ENCODE measurements at places on chromosomes 4 and X.

DNA sequence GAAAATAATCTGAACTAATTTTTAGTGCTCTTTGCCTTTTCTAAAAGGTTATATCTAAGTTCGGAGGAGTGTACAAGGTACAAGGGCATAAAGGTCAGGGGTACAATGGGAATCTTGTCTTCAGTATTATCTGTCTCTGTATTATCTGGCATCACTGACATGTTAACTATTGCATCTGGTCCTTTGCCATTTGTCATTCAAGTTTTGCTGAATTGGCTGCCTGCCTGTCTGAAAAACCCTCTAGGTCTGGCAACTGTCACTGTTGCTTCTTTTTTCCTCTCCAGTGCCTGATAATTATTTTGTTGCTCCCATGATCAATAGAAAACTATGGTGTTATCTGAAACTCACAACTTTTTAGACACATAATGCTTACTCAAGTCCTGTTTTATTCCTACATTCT is 112.5 kb upstream of the STK26 start:
- DNase-seq: no peak

GRCh38 chr4:110926841-110927400 is 304.0 kb upstream of the PITX2 start:
- no peak for DNase-seq

DNA sequence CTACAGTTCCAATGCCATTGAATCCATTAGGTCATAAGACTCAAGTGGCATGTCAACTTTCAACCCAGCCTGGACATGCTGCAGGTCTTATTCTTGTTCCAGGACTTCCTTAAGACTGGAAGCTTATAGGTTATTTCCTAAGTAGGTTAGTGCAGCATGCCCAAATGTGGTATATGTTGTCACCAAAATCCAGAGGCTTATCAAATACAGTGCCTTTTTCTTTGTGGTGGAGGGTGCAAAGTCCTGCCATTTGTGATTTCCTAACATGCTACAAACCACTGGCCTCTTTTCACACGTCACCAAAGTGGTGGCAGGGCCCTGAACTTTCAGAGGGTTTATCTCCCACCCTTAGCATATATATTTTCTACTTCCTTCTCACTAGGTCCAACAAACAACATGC is 9.7 kb upstream of the TMEM184C start:
- no peak for DNase-seq

- no peak for DNase-seq
These were observed 6.4 kb upstream of the BGN start for GRCh38 chrX:153488231-153488914.

DNA sequence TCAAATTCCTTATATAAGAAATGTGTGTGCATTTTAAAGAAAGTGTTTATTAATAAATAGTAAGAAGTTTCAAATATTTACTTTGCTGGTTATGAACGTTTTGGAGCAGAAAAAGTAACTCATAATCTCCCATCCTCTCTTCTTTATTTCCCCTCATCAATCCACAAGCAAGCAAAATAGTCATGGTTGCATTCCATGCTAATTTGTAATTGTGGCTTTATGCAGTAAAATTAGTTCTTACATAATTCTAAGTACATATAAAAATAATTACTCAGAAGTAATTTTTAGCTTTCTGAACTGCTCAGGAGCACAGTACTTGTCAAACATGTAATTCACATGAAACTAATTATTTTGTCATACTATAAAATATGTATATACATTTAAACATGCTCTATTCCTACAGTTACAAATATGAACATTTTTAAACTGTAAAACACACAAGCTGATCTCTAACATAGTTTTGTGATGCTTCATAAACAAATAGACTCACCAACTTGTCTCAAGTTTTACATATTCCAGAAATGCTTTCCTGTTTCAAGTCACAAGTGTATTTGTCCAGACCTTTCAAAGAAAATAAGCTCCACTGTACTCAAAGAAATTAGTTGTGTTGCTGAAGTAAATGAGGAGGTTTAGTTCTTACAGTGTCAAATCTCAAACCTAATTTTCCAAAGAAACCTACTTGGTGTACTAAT is 218.9 kb downstream of the PABPC4L start:
- DNase-seq: no peak

- DNase-seq: no peak
These were observed 78.2 kb upstream of the TET2 start for GRCh38 chr4:105068516-105068915.

DNA sequence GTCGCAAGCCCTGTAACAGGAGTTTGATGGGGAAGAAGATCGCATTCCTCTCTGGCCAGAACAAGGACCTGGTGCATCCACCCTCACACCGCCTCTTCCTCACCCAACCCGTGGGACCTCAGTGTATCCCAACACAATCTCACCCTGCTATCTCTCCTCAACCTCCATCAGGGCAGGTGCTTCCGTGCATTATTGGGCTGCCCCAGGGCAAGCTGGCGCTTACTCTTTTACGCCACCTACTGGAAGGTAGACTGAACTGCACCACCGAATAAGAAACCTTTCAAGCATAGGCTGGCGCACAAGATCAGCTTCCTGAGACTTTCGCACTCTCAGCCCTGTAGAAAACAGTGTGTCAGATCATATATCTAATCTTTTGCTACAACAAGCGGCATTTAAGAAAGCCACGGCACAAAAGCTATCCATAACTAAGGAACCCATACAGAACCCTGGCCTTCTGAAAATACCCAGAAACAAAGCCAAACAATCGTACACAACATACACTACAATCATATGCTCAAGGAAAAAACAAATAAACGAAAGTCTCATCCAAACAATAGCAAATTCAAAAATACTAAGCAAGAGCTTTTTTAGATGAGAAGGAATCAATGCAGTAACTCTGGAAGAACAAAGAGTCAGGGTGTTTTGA is 209.3 kb downstream of the UGT8 start:
- no peak for DNase-seq

GRCh38 chrX:118763489-118763888 is 36.1 kb downstream of the IL13RA1 start:
- DNase-seq: no peak

- no peak for DNase-seq
These were observed 37.5 kb downstream of the FGFBP1 start for GRCh38 chr4:15901007-15901406.

DNA sequence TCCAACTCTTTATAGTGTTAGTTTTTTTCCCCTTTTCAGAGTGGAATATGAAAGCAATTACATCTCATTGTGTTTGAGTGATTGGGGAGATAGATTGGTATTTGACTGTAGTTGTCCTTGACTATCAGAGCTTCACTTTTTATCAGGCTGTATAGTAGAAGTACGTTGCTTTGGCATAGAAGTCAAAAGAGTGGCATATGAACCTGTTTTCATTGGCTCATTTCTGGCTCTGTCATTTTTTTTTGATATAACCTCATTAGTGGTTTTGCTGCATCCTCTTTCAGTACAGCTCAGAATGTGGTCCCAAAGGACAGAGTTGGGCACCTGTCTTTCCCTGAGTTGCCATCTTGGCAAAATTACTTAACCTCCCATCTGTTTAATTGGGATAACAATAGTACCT is 1.4 kb downstream of the TMA16 start:
- DNase-seq: no peak

DNA sequence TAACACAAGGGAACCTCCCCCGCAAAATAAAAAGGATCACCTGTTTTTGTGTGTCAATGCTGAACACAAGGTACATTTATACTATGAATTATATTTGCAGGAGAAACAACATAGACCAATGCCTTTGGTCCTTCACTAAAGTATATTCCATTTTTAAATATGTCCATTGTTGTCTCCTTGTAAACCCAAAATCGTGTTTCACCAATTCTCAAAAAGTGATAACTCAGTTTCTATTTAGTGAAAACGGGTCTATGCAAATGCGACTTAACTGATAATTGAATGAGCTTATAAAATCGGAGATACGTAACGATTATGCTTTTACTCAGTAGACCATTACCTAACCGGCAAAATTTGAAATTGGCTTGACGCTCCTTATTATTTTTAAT is 2.1 kb downstream of the BRWD3 start:
- no peak for DNase-seq

GRCh38 chr4:159052315-159052714 is 50.6 kb upstream of the RAPGEF2 start:
- DNase-seq: no peak

DNA sequence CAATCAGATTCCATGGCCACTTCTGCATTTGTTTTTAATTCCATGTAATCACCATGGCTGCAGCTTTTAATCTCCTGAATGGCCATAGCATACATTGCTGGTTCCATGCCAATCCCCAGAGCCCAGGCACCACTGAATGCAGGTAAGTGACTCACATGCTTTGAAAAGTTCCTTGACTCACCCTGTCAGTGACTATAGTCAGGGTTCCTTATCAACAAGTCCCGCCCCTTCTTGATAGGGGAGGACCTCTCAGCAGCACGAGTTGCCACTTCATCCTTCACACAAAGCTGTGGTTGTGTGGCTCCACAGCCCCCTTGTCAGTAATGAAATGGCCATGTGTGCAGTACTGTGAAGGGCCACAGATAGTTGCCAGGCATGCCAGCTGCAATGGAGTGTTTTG is 516.6 kb downstream of the PPARGC1A start:
- no peak for DNase-seq

GRCh38 chr4:94454405-94454804 is 2.7 kb downstream of the PDLIM5 start:
- DNase-seq: no peak

DNA sequence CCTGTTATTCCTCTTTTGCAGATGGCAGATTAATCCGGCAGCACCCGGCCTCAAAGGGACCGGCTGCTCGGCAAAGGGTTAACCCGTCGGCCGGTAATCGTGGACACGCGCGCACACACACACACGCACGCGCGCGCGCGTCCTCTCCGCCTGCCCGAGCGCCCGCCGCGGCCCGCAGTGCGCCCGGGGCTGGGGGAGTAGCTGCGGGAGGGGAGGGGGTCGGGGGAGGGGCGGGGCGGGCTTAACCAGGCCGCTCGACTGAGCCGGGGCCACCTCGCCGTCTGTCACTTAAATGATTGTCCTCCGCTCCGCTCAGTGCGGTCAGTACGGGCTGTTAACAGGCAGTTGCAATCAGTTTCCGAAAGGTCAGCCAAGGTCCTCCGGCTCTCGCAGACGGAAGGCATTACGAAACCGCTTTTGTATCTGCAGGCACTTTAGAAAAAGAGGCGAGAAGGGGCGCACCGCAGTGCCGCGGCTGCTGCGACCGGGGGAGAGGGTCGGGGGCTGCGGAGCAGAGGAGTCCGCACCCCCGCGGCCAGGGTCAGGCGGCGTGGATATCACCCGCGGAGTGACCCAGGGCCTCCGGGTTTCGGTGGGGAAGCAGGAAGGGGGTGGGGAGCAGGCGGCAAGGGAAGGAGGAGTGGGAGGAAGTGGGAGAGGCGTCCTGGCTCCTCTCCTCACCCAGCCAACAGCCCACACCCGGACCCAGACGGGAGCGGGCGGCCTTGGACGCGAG is 57.3 kb upstream of the BCOR start:
- no peak for DNase-seq

DNA sequence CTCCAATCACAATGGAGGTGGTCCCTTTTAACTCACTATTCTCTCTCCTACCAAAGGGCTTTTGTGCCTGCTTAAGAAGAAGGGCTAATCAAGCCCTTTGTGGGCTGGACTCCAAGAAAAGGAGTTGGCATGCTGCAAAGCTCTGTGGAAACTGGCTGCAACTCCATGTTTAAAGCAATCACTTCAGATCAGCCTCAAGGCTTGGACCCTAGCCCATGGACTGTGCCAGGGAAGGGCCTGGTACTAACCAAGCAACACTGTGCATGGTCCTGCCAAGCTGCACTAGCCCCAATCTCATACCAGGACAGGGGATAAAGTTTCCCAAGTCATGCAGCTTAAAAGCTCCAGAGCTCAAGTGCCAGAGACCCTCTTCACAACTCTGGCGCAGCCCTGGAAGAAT is 86.7 kb downstream of the ATP8A1 start:
- no peak for DNase-seq

DNA sequence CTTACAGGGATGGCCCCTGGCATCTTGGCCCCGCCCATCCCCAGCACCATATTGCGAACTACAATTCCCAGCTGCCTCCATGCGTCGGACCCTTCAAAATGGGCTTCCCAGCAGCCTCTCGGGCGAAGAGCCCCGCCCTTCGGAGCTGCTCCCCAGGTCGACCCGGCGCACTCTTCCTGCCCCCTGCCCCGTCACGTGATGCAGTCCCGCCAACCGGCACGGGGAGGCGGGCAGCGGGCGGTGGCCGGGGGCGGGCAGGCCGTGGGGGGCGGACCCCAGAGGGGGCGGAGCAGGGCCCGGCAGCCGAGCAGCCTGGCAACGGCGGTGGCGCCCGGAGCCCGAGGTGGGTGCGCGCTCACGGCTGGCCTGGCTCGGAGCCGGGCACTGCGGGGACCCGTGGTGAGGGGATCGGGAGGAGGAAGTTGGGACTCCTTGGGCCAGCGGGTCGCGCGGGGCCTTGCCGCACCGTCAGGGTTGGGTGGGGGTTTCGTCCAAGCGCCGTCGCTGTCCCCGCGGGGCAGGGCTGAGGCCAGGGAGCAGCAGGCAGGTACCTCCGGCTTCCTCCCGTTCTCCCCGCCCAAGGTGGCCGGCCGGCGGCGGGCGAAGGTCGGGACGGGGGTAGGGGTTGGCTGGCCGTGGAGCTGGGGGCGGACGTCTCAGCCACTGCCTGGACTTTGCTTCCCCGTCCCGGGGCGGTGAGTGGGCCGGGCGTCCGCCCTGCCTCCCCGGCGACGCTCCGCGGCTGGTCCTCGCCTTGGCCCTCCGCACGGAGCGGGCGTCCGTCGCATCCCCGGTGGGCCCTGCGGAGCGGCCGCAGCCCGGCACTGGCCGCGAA is at the start of gene MTM1:
MTM1 (plus strand) TSS at position 302 of the 835 bp plus-strand sequence. CDS start 23,994 bp downstream, outside the sequence.
- DNase-seq: peak; percentile 82

- no peak for DNase-seq
These were observed 213.5 kb downstream of the CBR4 start for GRCh38 chr4:168796362-168797106.

- no peak for DNase-seq
These were observed 28.1 kb upstream of the RASL11B start for GRCh38 chr4:52833941-52834525.

DNA sequence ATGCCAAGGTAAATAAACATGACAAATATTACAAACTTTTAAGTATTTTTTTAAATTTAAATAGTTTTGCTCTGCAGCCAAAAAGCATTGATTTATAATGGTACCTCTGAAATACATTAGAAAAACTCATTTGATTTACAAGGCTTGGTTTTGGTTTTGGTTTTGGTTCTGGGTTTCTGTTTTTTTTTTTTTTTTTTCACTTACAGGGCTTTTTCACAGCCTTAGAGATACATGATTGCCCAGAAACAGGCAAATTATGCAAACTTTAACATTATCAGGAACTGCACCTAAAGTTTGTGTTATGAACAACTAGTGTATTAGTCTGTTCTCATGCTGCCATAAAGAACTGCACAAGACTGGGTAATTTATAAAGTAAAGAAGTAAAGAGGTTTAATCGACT is 196.4 kb upstream of the DDX53 start:
- DNase-seq: no peak

GRCh38 chr4:69689599-69689998 is 36.6 kb upstream of the UGT2A1 start:
- no peak for DNase-seq

DNA sequence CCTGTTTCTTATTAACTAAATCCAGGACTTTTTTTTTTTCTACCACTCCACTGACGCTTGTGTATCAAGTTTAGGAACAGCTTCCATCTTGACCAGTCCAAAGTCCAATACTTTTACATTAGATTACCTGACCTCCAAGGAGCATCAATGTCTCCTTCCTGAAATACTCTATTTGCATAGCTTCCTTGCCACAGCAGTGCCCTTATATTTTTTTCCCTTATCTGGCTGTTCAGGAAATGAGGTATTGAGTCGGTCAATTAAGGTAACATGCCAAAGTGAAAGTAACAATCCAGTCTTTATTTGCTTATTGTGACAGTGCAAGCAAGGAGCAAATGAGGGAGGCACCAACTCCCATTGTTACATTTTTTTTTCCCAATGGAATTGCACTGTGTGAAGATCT is 730.8 kb upstream of the NDST4 start:
- no peak for DNase-seq

GRCh38 chr4:130825284-130825683 is 1729.3 kb downstream of the C4orf33 start:
- no peak for DNase-seq
